ENCODE measurements at places on chromosomes 7 and 10. TPM values are rescaled to one million over a fixed set of nuclear protein-coding genes. Genes with fewer than 3 reads are reported as not detected.

DNA sequence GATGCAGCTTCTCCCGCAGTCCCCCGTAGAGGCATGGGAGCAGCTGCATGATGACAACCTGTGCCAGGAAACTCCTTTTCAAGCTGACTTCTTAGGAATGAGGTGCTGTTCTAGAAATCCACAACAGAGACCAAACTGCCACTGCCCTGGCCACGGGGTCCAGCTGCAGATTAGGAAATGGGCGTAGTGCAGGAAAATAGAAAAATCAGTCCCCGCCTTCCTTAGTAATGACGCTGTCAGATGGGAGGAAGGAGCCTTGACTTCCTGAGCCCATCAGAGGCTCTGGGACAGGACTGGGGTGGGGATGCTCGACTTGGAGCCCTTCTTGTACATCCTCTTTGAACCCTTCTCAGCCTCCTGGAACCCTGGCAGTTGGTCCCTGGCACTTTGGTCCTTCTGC lies 227.8 kb upstream of the GRB10 start:
- DNase-seq = no peak

PAXIP1 gene
- total RNA-seq = 32.0 TPM

- no peak for DNase-seq
Measured at GRCh38 chr10:78436706-78437406, 403.2 kb downstream of the RPS24 start.

AKR1C1 gene
- 1.0 TPM for total RNA-seq

GRCh38 chr10:8380833-8381496 lies 326.5 kb downstream of the GATA3 start:
- no peak for DNase-seq

- DNase-seq = no peak
Measured at GRCh38 chr7:39062811-39063210, 85.1 kb downstream of the POU6F2 start.

- DNase-seq = no peak
Measured at GRCh38 chr10:35821339-35821911, 179.3 kb upstream of the FZD8 start.

- no peak for DNase-seq
Measured at GRCh38 chr10:123639131-123639530, 27.0 kb upstream of the GPR26 start.

DYDC2 gene
- not detected for total RNA-seq

GRCh38 chr7:66188645-66189044 lies 16.5 kb upstream of the TPST1 start:
- no peak for DNase-seq

GRCh38 chr10:110629680-110630191 lies 14.4 kb upstream of the RBM20 start:
- DNase-seq = no peak

ATP5MK gene
- total RNA-seq = 264 TPM

- DNase-seq = no peak
Measured at GRCh38 chr7:132379292-132379691, 197.0 kb downstream of the PLXNA4 start.

UNCX gene
- not detected for total RNA-seq

GRCh38 chr7:21131897-21132296 lies 296.0 kb upstream of the SP4 start:
- DNase-seq = no peak

- DNase-seq = no peak
Measured at GRCh38 chr7:1059200-1060091, 15.1 kb downstream of the GPR146 start.

DNA sequence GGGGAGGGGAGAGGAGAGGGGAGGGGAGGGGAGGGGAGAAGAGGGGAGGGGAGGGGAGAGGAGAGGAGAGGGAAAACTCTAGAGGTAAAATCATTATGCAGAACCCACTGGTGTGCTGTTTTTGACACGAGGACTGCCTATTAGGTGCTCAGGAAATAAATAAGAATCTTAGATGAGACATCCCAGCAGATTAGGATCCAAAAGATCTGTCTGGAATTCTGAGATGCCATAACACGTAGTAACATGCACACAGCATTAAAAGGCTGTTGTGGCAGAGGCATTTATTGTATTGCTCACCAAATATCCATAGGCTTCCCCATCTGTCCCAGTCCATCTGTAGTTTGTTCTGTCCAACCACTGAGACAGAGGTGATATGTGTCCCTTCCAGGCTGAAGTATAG lies 40.8 kb upstream of the KMT2E start:
- no peak for DNase-seq

PLAC9 gene
- not detected for total RNA-seq

GRCh38 chr10:76647301-76647700 lies 990.3 kb downstream of the KCNMA1 start:
- DNase-seq = no peak

DNA sequence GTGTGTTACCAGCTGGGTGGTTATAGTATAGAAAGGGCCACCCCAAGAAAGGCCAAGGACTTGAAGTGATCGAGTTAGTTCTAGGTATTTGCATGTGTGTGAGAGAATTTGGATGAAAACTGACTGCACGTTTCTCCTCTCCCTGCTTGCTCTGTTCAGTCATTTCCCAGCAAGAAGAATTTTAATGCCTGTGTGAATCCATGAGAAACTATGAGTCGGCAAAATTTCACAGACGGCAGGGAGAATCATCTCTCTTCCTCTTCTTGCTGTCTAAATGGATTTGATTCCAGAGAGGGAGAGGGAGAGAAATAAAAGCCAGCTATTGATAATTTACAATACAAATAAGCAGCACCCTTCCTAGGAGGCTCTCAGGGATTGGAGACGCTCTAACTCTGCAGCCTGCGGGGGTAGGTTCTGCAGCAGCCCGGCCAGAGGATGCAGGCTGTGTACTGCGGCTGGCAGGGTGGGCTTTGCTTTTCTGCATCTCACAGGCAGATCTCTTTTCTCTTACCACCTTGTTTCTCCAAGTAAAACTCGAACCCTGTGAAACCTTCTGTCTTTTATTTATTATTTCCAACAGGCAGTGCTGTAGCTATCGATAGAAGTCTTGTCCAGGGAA lies 183.6 kb downstream of the TCF7L2 start:
- DNase-seq = no peak

GRCh38 chr7:143435266-143435665 lies 8.0 kb upstream of the TAS2R60 start:
- no peak for DNase-seq

GRCh38 chr7:36054637-36055036 lies 98.4 kb upstream of the EEPD1 start:
- DNase-seq = no peak

DNA sequence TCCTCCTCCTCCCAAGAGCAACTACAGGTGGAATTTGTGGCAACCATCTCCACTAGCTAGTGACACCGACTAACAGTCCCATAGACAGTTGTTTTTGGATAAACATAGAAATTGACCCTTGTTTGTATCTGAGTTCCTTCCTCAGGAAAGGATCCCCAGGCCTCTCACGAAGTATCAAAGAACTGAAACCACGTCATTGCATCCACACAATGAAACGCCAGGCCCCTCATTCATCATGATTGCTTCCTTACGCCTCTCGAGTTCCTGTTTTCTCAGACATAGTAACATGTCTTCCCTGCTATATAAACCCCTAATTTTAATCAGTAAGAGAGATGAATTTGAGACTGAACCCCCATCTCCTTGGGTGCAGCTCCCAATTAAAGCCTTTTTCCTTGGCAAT lies 18.1 kb downstream of the SLC35G1 start:
- DNase-seq = no peak

LLCFC1 gene
- total RNA-seq = not detected

GRCh38 chr7:74483402-74484336 lies 30.0 kb downstream of the GTF2IRD1 start:
- DNase-seq = no peak

DNA sequence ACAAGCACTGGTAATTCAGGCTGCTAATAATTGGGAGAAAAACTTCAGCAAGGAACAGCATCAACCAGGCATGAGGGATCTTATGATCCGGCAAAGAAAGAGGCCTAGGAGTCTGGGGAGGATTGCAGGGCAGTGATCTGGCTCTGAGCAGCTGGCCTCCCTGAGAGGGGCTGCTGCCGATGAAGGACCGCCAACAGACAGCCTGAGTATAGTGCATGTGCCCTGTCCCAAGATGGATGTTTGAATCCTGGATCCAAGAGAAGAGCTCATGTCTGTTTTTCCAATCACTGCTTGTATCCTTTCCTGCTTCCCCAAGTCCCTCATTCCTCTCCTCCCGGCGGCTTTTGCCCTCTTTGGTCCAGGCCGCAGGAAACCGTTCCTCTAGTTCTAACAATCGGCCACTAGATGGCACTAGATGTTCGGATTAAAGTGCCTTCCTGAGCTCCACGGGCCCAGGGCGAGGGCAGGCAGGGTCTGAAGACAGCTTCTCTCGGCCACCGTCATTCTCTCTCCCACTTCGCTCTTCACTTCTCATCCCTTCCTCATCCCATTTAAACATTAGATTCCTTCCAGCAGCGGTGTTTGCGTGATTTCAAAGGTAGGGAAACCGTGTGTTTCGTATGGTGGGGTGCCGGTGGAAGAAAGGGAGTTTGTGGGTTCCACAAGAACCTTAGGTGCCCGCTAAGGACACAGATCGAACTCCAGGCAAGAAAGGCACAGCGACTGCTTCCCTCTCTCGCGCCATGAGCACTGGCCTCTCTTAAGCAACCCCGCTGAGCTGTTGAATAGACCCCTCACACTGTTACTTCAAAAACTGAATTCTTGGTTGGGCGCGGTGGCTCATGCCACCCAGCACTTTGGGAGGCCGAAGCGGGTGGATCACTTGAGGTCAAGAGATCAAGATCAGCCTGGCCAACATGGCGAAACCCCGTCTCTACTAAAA lies 82.4 kb downstream of the ADCYAP1R1 start:
- DNase-seq = peak; percentile 38

DNA sequence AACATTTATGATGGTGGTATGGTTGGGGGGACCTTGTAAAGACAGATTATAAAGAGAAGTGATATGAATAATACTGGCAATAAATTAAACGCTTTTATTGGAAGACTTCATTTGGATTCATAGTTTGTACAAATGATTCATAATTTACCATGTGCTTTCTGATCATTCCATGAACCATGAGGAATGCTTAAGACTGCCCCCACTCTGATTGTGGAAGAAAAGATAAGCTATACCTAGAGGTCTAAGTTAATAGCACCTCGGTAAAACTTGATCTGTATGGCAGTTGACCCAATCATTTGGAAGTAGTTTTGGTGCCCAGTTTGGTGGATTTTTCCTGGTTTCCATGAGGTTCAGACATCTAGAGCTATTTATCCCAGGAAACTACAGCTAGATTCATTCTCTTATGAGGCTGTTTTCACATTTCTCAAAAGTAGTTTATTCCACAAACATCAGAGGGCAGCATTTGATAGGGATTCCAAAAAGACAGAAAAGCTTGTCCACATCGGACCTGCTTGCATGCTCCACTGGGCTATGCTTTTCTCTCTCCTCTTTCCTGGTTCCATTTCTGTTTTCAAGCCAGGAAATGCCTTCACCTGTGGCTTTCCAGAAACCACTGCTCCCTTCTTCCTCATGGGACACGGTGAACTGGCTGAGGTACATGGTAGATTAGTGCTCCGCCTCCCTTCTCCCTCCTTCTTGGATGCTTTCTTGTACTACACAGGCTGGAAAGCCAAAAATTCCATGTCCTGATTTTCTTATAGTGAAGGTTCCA lies 29.2 kb downstream of the TFAM start:
- DNase-seq = no peak

- no peak for DNase-seq
Measured at GRCh38 chr10:11285171-11285570, 267.5 kb downstream of the CELF2 start.

DNA sequence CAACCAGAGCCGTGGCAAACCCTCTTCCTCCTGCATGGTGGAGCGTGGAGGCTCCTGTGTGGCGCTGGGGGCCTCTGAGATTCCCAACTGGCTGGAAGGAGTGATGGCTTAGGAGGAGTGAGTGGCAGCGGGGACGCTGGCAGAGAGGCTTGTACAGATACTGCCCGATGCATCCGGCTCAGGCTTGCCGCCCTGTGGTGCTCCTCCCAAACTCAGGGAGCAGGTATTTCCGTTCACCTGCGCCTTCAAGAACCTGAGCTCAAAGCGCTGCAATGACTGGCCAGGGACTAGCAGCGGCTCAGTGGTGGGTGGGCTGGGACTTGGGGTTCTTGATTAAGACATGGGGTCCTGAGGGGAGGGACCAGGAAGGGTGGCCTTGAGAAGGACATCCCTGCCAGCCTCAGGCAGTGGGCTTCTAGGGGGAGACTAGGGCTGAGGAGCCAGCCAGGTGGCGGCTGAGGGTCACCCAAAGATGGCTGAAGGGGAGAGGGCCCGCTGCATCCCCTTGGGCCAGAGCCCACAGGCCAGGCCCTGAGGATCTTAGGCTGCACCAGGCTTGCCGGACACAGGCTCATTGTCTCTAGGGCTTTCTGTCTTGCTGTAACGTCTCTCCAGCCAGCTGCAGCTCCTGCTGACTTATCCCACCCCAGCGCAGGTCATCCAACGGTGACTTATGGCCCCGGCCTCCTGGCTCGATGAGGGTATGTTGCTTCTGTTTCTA lies 3.2 kb downstream of the ZNF775 start:
- no peak for DNase-seq

DNA sequence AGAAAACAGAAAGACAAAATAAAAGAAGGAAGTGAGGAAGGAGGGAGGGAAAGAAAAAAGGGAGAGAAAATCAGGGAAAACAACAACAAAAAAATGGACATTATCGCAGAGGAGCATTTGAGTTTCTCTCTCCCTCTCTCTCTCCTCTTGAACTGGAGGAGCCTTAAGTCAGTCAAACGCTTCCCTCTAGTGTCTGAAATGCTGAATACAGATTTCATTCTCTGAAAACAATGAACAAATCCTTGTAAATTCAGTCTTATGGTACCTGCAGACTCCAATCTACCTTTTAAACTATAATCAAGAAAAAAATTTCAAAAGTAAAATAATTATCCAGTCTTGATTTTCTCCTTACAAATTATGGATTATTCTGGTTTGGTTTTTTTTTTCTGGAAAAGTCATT lies 89.2 kb upstream of the PFKP start:
- DNase-seq = no peak

DNA sequence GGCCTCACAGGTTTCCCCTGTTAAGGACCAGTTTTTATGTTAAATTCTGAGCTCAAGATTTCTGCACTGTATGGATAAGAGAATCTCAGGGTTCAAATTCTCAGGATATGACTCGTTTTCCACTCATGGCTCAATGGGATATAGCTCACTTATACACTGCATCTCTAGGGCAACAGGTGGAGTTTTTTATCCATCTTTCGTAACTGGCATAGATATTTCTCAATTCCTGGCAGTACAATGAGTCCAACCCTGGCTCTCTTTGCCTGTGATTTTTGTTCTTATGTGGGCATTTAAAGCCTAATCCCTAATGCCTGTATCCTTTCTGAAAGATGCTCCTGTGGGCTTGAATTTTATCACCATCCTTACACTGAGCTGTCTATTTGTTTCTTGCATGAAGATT lies 7.6 kb downstream of the CCDC172 start:
- DNase-seq = no peak

GRCh38 chr7:138008588-138009349 lies 6.9 kb upstream of the CREB3L2 start:
- DNase-seq = no peak
